ENCODE measurements at places on chromosomes 11 and 22. TPM values are rescaled to one million over a fixed set of nuclear protein-coding genes. Genes with fewer than 3 reads are reported as not detected.

CD6 gene
- total RNA-seq, result not detected

IZUMO1R gene
- total RNA-seq, result not detected

TPCN2 gene
- total RNA-seq, result 2.0 TPM

OR52I2 gene
- total RNA-seq, result not detected
